NCI-H1105 treated with DMSO at 0.1 percent for 48 hours (cell line): ENCODE measurements at places on chromosomes 2 and 18.
A peak's percentile ranks its signal among the peaks of the same experiment; 100 is the strongest.

- no peak for DNase-seq
These were observed 79.4 kb upstream of the TMEM200C start for GRCh38 chr18:5974696-5975095.

DNA sequence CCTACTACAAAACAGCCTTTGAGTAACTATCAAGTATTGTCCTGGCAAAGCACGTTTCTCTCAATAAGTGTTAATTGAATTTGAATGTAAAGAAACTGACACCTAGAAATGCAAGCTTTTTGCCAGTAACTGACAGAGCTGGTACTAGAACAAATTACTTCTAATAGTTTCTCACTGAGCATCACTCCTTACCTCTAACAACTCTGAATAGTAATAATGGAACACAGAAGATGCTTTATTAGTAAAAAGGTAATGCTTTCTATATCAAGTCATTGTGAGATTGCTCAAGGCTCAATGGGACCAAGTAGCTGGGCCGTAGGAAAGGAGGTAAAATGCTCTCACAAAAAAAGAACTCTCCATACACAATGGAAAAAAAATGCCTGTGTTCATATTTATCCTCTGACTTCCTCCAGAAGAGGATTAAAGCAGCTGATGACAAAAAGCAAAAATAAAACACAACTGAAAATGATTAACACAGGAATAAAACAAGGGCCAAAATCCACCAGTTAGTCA is 11.8 kb downstream of the RASGRP3 start:
- DNase-seq: no peak

GRCh38 chr2:65450393-65450792 is 18.0 kb upstream of the SPRED2 start:
- DNase-seq: no peak

DNA sequence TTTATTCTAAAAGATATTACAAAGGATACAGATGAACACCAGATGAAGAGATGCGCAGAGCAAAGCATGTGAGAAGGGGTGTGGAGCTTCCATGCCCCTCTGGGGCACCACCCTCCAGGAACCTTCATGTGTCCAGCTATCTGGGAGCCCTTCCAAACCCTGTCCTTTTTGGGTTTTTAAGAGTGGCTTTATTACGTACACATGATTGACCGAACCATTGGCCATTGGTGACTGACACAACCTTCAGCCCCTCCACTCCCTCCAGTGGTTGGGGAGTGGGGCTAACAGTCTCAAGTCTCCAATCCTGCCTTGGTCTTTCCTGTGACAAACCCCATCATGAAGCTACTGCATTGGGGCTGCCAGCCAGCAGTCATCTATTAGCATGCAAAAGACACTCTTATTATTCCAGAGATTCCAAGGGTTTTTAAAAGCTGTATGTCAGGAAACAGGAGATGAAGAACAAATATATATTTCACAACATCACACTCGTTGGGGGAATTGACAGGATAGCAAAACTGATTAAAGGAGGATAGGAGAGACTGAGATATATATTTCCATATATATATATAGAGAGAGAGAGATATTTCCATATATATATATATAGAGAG is 19.4 kb downstream of the IL1B start:
- DNase-seq: no peak

GRCh38 chr2:121293450-121294325 is 8.7 kb upstream of the TFCP2L1 start:
- DNase-seq: peak; percentile 67

DNA sequence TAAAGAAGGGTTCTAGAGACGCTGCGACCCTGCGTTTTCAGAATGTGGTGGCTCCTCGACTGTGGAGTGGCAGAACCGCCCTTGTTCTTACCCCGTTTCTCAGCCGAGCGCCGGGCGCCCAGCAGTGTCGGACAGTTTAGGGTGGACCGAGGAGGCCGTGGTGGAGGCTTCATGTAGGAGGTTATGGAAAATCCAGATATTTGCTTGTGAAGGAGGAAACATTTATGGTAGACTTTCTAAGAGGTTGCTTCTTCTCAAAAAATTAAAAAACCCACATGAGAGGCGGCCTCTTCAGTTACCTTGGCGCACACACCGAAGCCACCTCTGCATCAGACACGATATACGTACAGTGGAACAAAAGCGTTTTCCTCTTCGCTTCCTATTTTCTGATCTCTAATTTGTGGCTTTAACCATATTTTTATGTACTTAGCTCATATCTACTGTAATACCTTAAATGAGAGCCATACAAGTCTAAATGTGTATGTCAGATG is 120.8 kb downstream of the NFATC1 start:
- no peak for DNase-seq
